ENCODE measurements at places on chromosomes 1 and 21.

- DNase-seq: no peak
Measured at GRCh38 chr1:51073456-51073855, 28.6 kb upstream of the C1orf185 start.

DNA sequence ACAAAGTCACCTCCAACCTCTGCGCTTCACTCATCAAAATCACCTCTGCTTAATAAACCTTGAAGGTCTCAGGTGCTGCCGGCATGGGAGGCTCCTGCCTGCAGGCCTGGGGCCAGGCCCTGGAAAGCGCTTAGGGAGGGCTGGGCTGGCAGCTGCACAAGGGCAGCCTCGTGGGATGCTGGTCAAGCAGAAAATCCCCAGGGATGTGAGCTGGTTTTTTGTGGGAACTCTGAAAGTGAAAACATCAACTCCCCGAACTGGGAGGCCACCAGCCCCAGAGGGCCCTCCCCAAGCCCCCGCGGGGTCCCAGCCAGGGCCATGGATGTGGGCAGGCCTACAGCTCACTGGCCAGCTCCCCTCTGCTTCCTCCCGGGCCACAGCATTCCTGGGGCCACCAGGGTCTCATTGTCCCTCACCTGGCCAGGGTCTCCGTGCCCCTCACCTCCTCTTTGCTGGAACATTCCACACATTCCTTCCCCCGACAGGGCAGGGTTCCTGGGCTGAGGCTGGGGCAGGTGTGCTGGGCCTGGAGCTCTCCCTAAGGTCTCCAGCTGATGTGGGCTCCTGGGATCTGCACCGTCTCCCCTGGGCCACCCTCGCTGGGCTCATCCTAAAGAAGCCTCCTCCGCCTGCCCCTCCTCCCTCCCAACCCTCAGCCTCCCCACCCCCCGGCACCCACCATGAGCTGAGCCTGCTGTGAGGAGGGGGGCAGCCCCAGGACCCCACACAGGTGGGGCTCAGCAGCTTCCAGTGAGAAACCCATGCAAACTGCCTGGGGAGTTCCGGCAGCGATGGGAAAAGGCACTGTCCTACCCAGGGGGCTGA lies 36.0 kb upstream of the POFUT2 start:
- no peak for DNase-seq

GRCh38 chr1:13935336-13935735 lies 235.3 kb downstream of the PRDM2 start:
- DNase-seq: no peak

- DNase-seq: no peak
Measured at GRCh38 chr21:43272591-43272990, 103.8 kb downstream of the CRYAA start.

DNA sequence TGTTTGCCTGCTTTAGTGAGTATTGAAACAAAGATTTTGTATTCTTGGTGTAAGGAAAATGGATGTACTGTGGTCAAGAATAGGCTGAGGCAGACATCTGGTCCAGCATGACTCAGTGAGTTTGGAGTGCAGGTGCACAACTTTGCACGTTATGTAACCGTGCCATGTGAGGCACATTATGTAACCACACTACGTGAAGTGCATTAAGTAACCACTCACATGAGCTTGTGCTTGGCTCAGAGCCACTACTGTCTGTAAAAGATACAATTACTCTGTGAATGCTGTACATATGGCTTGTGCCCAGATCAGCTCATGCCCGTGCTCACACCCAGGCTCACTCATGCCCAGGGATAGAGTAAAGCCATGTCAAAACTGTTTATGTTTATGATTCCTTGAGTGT lies 216.8 kb downstream of the CTH start:
- no peak for DNase-seq

- DNase-seq: no peak
Measured at GRCh38 chr21:29396951-29397455, 98.3 kb downstream of the BACH1 start.

DNA sequence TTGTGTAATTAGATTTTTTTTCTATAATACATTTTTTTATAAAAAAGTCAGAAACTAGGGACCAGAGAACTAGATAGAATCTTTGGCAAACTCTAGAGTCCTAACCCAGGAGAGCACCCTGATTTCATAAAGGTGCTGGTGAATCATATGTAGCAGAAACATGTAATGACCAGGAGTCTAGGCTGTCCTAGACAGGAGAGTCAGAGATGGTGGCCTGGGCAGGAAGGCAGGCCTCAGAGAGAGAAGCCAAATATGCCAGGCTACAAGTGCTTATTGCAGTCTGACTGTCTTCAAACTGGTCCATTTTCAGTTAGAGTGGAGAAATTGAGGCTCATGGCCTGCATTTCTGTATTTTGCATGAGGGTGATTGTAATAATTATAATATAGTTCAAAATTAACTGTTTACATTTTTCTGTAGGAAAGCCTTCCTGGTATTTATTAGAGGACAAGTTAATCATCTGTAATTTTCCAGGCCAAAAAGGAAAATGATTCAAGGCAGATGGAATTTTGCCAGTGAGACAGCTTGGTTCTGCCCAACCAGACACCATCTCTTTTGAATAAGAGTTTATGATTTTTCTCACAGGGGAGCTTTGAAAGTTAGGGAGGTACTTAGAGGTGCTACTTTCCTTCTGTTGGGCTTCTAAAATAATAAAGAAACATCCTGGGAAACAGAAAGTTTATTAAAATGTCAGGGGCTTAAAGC lies 129.8 kb downstream of the S1PR1 start:
- no peak for DNase-seq

All from SK-N-DZ (cell line).